ENCODE measurements at places on chromosomes 16 and 17.

DNA sequence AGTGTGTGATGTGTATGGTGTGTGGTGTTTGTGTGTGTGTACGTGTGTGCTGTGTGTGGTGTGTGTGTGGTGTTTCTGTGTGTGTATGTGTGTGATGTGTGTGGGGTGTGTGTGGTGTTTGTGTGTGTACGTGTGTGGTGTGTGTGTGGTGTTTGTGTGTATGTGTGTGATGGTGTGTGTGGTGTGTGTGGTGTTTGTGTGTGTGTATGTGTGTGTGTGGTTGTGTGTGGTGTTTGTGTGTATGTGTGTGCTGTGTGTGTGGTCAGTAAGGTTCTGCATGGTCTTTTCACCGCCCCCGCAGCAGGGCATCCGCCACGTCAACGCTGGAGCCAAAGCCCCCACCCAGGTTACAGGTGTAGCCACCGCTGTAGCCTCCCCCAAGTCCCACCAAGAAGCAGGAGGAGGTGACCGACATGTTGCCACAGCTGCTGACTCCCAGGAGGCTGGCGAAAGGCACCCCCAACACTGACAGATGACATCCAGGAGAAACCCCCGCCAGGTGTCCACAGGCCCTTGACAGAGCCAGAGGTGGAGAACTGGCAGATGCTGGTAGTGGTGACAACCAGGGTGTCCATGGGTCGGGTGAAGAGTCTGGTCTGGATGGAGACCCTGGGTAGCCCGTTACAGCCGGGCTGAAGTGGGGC is 9.3 kb upstream of the KRT17 start:
- DNase-seq: no peak

- DNase-seq: no peak
Measured at GRCh38 chr17:80839511-80839941, 152.1 kb upstream of the CHMP6 start.

GRCh38 chr16:86733546-86734254 is 155.4 kb downstream of the FOXL1 start:
- DNase-seq: no peak

- DNase-seq: no peak
Measured at GRCh38 chr17:78726513-78726912, 55.6 kb downstream of the CYTH1 start.

DNA sequence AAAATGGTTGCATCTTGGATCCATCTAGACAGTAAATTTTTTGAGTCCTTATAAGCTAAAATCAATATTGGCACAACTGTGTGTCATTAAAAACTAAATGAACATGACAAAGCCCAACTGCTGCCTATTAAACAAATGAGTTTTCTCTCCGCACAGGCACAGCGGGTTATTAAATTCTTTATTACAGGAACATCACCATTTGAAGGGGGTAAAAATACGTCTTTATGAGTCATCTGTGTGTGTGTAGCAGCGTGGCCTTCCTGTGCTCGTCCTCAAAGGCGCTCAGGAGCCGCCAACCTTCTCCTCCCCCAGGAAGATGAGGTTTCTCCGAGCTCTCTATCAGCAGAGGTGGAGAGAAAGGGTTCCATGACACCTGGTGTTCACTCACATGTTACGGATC is 62.6 kb upstream of the SDK2 start:
- DNase-seq: no peak

DNA sequence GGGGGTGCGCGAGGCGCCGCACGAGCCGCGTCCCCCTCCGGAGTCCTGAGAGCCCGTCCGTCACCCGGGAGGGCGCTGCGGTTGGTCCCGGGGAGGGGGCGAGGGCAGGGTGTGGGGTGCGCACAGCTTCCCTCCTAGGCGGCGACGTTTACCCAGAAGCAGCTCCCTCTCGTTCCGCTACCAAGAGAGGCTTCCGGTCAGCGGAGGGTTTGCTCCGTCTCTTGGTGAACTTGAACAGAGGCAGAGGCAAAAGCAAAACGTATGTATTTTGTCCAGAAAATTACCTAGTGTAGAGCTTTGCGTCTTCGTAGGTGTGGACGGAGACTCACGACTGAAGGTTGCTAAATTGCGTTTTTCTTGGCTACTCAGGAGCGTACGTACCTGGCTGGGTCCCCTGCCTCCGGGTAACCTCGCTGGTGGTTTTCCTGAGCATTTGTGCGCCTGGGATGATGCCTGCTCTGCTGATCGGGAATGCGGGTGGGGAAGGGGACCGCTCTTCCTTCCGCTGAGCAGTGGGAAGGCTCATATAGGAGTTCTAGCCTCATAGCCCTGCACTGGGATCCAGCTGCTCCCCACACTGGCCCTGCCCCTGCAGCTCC is 833 bp downstream of the WSCD1 start:
- DNase-seq: no peak

DNA sequence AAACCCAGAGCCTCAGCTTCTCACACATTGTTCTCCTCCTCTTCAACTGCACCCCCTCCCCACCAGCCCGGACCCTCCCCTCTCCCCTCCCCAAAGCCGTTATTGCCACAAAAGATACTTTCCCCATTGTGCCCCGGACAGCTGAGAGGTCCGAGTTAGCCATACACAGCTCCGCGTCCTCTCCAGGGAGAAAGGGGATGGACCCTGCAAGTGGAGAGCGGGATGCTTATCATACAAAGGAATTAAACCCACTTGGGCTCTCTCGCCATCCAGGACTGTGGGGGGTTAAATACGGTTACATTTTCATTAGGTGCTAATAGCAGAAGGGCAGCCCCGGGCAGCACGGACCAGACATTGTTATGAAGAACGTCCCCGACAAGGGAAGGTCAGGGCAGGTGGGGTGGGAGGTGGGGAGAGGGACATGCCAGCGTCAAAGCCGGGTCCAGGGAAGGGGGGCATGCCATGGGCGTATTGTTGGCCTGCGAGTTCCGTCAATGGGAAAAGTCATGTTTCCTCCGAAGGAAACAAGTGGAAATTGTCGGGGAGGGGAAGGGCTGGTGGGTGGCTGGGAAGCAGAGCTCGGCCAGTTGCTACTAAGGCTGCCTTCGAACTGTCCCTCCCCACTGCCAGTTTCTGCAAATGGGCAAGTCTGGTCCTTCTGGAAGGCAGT is 99.1 kb downstream of the SOX9 start:
- DNase-seq: no peak

- DNase-seq: no peak
Measured at GRCh38 chr17:82678265-82678891, 20.1 kb downstream of the RAB40B start.

DNA sequence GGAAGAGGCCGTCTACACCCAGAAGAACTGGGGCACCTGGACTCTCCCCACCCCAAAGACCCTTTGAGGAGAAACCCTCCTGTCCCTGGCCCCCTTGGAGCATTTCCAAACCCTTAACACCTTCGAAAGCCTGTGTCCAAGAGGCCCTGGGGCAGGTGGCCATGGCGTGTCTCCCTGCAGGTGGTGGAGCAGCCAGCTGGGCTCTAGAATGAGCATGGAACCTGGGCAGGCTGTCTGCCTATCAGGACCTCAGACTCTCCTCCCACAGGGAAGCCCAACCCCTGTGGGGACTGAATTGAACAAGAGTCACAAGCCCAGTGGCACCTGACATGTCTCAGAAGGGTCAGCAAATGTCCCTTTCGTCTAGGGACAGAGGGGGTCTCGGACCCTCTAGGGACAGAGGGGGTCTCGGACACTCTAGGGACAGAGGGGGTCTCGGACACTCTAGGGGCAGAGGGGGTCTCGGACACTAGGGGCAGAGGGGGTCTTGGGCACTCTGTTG is 8.4 kb downstream of the CBX4 start:
- DNase-seq: no peak

Measured in NCI-H524 treated with DMSO at 0.1 percent for 48 hours (cell line).